ENCODE measurements at places on chromosomes 2 and 18.

DNA sequence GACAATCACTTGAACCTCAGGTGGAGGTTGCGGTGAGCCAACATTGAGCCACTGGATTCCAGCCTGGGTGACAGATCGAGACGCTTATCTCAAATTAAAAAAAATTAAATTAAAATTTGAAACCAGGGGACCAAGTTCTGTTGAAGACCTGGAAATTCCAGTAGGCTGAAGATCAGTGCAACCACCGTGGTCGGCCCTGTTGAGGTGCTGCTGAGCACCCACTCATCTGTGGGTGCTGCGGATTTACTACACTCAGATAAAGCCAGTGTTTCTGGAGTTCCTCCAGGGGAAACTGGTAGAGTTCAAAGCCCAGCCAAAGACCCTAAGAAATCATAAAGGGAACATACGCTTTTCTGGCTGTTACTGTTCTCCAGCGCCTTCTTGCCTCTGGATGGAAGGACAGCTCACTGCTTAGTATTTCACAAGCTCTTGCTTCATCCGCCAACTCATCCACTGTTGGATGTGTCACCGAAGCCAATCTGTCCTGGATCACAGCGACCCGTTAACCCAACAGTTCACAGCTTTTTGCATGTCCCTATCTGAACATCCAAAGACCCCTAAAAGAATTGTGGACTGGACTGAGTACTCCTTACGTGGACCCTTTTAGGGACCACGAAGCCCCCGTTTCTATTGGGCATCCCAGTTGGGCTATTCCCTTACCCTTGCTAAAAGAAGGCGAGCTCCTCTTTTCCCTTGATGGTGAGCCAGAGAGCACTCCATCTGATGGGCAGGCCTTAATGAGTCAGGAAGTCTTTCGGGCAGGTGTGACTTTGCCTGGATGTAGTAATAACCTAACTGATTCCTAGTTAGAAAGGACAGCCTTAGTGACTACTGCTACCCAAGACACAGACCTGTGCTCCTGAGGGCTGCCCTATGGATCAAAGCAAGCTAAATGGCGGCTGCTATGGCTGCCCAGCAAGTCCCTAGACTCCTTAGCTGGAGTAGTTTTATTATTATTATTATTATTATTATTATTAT lies 6.0 kb upstream of the ALPP start:
- no peak for DNase-seq

- DNase-seq: no peak
These were observed 21.5 kb downstream of the ITGB1BP1 start for GRCh38 chr2:9401646-9402371.

DNA sequence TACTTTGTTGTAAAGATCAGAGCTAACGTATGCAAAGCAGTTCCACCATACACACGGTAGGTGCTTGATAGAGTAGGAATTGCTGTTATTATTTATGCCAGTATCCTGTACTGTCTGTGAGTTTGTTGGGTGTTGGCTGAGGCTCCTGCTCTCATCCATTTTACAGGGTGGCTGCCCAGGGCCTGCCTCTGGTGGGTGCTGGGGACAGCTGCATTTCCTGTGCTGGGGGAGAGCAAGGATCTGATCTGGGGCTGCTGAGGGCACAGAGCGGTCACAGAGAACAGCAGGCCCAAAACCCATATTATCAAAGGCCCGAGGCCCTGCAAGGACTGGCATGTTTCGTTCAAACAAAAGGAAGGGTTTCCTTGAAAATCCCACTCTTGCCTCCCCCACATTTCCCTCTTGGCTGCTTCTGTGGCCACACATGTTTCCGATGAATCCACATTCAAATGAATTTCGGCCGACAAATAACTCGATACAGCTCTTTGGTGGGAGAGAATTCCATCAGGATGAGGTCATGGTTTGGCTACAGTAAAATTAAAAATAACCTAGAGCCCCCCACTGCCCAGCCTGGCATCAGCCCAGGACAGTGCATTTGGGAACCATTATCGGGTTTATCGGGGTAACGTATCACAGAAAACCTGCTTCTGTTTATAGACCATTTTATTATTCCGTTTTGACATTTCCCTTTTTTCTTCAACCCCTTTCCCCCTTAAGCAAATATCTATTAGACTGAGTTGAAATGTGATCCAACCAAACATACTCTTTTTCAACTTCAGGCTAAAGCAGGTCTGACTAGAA lies 143.4 kb downstream of the CYRIA start:
- DNase-seq: no peak

- DNase-seq: no peak
These were observed 38.7 kb upstream of the SERTAD2 start for GRCh38 chr2:64692401-64692800.

- DNase-seq: no peak
These were observed 48.0 kb upstream of the CYP1B1 start for GRCh38 chr2:38123911-38124310.

GRCh38 chr2:45283764-45284620 lies 274.7 kb upstream of the SIX2 start:
- DNase-seq: no peak

GRCh38 chr2:108266218-108266617 lies 22.5 kb upstream of the SULT1C2 start:
- DNase-seq: no peak

GRCh38 chr2:68385220-68385906 lies 20.3 kb downstream of the PLEK start:
- no peak for DNase-seq

GRCh38 chr2:136208682-136209420 lies 90.9 kb upstream of the CXCR4 start:
- no peak for DNase-seq

GRCh38 chr18:54229421-54230059 lies 5.1 kb upstream of the MBD2 start:
- no peak for DNase-seq

- no peak for DNase-seq
These were observed 14.5 kb upstream of the KIF3C start for GRCh38 chr2:25996844-25997243.

GRCh38 chr2:98839292-98839691 lies 96.7 kb downstream of the CRACDL start:
- no peak for DNase-seq

- no peak for DNase-seq
These were observed 126.4 kb downstream of the SMAD7 start for GRCh38 chr18:48824231-48824970.

DNA sequence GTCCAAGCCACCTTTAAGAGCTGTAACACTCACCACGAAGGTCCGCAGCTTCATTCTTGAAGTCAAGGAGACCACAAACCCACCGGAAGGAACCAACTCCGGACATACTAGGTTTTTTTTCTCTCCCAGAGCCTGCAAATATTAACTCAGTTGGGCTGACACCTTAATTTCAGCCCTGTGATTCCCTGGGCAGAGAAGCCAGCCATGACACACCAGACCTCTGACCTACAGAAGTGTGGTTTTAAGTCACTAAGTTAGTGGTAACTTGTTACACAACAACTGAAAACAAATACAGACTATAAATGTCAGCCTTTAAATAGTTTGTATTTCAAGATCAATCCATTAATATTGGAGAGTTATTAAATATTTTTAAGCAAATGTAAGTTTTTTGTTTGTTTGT lies 855.1 kb downstream of the TMEM182 start:
- DNase-seq: no peak

DNA sequence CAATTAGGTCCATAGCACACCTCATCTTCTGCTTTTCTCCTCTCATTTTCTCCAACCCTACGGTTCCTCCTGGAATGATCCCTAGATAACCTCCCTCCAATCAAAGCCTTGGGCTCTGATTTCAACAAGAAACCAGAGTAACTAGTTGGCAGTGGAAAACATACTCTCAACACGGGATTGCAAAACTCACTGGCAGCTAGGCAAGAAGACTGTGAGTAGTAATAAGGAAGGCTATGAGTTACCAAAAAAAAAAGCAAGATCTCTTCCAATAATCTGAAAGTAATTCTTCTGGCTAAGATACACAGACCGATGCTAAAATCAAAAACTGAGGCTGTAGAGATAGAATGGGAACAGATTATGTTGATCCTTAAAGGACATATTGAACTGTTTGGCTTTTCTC lies 28.4 kb upstream of the CCDC102B start:
- no peak for DNase-seq

DNA sequence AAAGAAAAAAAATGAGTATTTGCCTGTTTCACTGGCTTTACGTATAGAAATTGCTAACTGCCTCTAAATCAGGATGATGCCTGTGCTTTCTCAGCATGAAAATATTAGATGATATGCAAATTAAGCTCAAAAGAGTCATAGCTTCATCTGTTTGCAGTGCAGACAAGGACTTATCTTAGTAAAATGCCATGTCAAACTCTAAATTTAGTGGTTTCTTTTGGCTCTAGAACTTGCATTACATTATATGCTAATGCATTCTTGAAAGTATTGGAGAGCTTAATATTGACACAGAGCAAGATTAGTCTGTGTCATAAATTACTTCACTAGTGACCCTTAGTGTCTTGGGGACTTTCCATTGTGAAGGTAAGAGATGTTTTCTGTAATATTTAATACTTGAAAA lies 1109.1 kb upstream of the NRXN1 start:
- DNase-seq: no peak

DNA sequence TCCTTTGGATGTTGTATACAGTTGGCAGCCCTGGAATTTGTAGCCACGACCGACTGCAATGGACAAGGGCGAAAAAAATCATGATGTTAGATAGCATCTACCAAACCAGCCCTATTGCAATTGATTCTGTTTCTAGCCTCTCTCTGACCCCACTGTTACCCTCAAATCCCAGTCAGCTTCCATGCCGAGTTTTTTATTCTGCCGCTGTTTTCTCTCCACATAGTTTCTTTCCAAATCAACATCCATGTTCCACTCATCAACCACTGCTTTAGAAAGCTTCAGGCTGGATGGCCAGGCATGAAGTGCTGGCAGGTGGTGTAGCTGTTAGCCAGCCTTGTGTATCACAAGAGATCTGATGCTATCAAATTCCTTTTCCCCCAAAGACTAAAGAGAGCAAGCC lies 272.8 kb downstream of the FIGN start:
- DNase-seq: no peak

- DNase-seq: no peak
These were observed 158.7 kb downstream of the TDRD15 start for GRCh38 chr2:21282515-21282898.

DNA sequence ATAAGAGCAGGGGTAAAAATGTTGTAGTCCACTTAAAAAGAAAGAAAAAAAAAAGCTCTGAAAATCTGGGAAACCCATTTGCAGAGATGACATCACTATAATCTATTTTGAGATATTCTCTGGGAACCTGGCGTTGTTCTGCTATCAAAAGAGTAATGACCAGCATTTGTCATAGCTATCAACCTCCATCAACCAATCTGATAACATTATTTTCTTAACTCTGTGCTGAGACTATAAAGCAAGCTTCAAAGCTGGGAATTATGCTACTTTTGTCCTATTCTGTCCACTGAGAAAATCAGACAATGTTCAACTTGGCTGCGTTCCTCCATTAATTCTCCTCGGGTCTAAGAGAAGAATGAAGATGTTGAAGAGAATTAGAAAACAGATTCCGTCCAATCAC lies 107.5 kb downstream of the STK39 start:
- no peak for DNase-seq

DNA sequence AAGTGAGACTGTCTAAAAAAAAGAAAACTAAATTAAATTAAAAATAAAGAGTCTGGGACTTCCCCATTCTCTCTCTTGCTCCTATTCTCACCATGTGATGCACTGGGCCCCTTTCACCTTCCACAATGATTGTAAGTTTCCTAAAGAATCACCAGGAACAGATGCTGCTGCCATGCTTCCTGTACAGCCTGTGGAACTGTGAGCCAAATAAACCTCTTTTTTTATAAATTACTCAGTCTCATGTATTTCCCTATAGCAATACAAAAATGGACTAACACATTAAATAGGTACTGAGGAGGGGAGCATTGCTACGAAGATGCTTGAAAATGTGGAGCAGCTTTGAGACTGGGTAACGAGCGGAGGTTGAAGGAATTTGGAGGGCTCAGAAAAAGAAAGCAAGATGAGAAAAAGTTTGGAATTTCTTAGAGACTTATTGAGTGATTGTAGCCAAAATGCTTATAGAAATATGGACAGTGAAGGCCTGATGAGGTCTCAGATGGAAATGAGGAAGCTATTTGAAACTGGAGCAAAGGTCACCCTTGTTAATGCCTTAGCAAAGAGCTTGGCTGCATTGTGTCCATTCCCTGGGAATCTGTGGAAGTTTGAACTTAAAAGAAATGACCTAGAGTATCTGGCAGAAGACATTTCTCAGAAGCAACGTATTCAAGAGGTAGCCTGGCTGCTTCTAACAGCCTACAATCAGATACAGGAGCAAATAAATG lies 128.7 kb downstream of the EIPR1 start:
- DNase-seq: no peak

DNA sequence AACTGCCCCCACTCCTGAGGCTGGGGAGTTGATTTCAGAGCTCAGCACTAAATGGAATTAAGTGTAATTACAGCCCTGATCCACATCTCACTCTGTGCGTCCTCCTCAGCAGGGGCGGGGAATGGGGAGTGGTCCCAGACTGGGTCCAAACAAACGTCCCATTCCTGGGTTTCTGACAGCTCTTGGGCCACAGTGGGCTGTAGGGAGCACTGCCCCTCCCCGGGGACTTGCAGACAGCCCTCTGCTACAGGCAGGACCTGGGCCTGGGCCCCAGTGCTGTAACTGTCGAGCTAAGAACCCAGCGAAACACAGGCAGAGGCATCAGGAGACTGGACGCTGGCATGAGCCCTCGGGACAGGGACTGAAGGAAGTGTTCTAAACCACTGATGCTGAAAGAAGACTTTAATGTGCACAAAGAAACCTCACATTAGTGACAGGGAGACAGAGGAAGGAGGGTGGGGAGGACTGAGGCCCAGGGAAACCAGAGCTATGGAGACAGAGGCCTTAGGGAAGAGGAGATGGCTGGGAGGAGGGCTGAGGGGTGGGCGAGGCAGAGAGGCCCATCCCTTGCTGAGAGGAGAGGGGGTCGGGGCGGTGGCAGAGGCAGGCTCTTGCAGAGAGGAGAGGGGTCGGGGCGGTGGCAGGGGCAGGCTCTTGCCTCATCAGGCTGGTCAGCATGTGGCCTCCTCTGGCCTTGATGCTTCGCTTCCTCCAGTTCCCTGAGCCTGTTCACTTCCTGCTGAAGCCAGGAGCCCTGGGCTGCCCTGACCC lies 5.8 kb upstream of the SEMA4C start:
- no peak for DNase-seq

DNA sequence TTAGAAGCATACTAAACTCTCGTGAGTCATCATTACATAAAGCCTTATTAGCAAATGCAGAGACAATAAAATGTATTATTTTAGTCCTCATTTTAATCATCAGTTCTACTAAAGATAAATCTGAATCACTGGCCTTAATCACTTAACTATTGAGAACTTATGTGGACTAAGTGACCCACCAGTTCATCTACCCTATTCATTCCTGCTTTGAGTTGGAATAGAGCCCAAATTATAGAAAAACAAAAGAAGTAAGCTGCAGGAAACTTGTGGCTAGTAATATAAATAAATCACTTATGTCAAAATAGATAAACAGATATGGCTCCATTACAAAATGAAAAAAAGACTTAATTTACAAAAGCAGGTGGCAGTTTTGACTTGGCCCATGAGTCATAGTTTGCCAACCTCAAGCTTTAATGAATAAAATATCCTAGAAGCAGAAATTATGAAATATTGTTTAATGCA lies 851.8 kb upstream of the CRIM1 start:
- DNase-seq: no peak

- no peak for DNase-seq
These were observed 459.4 kb upstream of the UBE2E3 start for GRCh38 chr2:180520921-180521581.

GRCh38 chr2:207165121-207166038 lies at the start of gene KLF7:
Gene KLF7, minus strand, starts transcription at chr2:207165948. Its CDS starts 380 bp downstream, at chr2:207165568.
- peak; percentile 66 for DNase-seq
